Naive thymus-derived CD4-positive, alpha-beta T cell (primary cell): ENCODE measurements at places on chromosomes 12 and 14. TPM values are rescaled to one million over a fixed set of nuclear protein-coding genes. Genes with fewer than 3 reads are reported as not detected.

Gene BEST3
- not detected in 2 replicates for total RNA-seq

Gene TOMM20L
- total RNA-seq, result not detected in 2 replicates

Gene SLC25A47
- total RNA-seq, result not detected

Gene TOGARAM1
- total RNA-seq, result 17.5 TPM

Gene ZNF891
- total RNA-seq, result 7.8 TPM

Gene KRT73
- total RNA-seq, result 96.4 TPM

Gene LRRK2
- total RNA-seq, result not detected in 2 replicates

Gene WBP11
- 88.1 and 90.4 TPM in 2 replicates for total RNA-seq

Gene IL26
- total RNA-seq, result not detected

Gene CLEC1A
- total RNA-seq, result 1.0 TPM

Gene LRFN5
- not detected for total RNA-seq

Gene BHLHE41
- not detected for total RNA-seq

Gene ADCY6
- 0.08 TPM for total RNA-seq

Gene RASAL1
- 0.41 TPM for total RNA-seq

Gene OTX2
- total RNA-seq, result not detected in 2 replicates

Gene LRTM2
- not detected for total RNA-seq

Gene ZDHHC22
- not detected for total RNA-seq

Gene RIPK3
- 36.8 and 40.7 TPM in 2 replicates for total RNA-seq

Gene NANOG
- not detected for total RNA-seq

Gene CKB
- 1.4 TPM for total RNA-seq

Gene TXNDC16
- total RNA-seq, result 9.1 TPM

Gene CLBA1
- total RNA-seq, result 1.1 TPM

Gene RNASE11
- total RNA-seq, result not detected

Gene GALC
- 17.8 TPM for total RNA-seq

Gene PRIM1
- 26.2 TPM for total RNA-seq

Gene PTMS
- 11.1 TPM for total RNA-seq

Gene CIROP
- total RNA-seq, result not detected

Gene FOXG1
- total RNA-seq, result not detected

Gene SLCO1B1
- not detected for total RNA-seq

Gene EPYC
- not detected in 2 replicates for total RNA-seq

Gene EXD2
- total RNA-seq, result 17.2 TPM

Gene VDR
- 79.2 and 82.6 TPM in 2 replicates for total RNA-seq

Gene SIX6
- total RNA-seq, result not detected

Gene NUDT4
- 65.2 TPM for total RNA-seq

Gene ETFBKMT
- 1.9 TPM for total RNA-seq

Gene FANCM
- 9.5 TPM for total RNA-seq

Gene GZMH
- total RNA-seq, result 5.3 and 5.9 TPM in 2 replicates

Gene ASCL1
- total RNA-seq, result not detected

Gene ALG10B
- total RNA-seq, result 10.5 TPM

Gene HNRNPC
- 469 TPM for total RNA-seq

Gene DGLUCY
- 95.9 TPM for total RNA-seq

Gene ATP6V1D
- 28.5 TPM for total RNA-seq

Gene RNASE3
- total RNA-seq, result 1.1 TPM

Gene TRIM9
- total RNA-seq, result 0.31 and 0.39 TPM in 2 replicates

Gene SERPINA12
- total RNA-seq, result not detected

Gene CCDC197
- total RNA-seq, result not detected

Gene DNAH10
- 0.32 TPM for total RNA-seq

Gene VPS37B
- 101 TPM for total RNA-seq

Gene NID2
- total RNA-seq, result not detected

Gene ENDOU
- total RNA-seq, result not detected

Gene HSPB8
- not detected for total RNA-seq

Gene COQ10A
- total RNA-seq, result 35.7 TPM

Gene RHEBL1
- total RNA-seq, result 3.4 TPM

Gene PELI2
- total RNA-seq, result 11.3 TPM
